AG09309 (cell line): ENCODE measurements at places on chromosomes 2 and 18.
A peak's percentile ranks its signal among the peaks of the same experiment; 100 is the strongest.

DNA sequence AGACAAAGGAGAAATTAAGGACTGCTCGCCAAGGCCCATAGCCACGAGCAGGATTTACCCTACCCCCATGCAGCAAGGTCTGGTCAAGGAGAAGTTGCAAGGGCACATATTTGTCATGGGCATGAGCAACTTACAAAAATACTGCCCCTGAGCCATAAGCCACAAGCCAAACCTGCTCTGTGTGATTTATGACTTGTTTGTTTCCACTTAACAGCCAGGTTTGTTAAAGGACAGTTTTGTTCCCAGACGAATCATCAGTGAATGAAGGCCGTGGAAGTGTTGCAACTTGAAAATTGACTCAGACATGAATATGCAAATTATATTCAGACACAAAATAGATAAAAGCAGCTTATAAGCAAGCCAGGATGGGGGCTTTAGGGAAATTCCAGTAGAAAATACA, 31.3 kb upstream of the EVA1A start:
- peak; percentile 74 for DNase-seq

- DNase-seq: no peak
These were observed 30.9 kb downstream of the ANTXR1 start for GRCh38 chr2:69043736-69044400.

GRCh38 chr18:42187611-42188380, 232.8 kb downstream of the PIK3C3 start:
- DNase-seq: no peak

GRCh38 chr2:26640331-26640745, 828 bp downstream of the CIB4 start:
- DNase-seq: peak; percentile 21

- DNase-seq: peak; percentile 86
These were observed 471.6 kb downstream of the DLGAP1 start for GRCh38 chr18:3983351-3983969.

DNA sequence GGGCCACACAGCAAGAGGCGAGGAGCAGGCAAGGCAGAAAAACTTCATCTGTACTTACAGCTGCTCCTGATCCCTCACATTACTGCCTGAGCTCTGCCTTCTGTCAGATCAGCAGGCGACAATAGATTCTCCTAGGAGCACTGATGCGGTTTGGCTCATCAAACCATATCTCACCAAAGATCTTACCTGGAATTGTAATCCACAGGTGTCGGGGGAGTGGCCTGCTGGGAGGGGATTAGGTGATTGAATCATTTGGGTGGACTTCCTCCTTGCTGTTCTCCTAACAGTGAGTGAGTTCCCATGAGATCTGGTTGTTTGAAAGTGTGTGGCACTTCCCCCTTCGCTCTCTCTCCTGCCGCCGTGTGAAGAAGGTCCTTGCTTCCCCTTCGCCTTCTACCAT, 647.3 kb downstream of the SOCS6 start:
- no peak for DNase-seq

DNA sequence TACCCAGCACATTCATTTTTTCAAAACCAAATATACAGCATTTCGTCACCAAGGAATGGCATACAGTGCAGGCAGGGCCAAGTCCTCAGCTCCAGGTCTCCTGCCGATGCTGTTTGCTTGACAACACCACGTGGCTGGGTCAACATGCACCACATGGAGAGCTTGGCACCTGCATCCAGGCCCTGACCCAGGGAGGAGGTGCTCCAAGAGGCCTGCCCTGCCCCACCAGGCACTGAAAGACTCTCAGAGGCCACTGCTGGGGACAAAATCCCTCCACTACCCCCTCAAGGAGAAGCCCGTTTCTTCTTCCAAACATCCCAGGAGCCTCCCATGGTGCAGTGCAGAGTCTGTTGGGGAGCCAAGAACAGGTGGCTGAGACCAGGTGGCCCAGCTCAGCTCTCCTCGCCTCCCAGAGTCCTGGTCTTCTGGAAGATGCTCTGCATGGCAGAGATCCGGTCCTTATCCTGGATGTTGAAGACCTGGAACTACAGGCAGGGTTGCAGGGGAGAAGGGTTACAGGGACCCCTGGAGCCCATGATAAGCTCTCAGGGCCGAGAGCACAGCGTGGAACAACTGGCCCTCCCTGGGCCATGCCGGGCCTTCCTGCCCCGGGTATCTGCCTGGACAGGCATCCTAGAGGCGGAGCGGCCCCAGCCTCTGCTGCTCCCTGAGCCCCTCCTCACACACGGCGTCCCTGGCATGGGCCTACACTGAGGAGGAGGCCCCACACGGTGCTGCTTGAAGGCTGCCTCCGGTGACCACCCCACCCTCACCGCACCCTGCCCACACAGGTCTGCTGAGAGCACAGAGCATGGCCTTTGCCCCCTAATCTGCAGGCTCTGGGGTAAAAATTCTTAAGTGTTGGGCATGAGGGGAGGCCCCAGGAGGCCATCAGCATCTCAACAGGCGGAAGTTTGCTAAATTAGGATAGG, 9.0 kb downstream of the MAB21L4 start:
- DNase-seq: no peak

- no peak for DNase-seq
These were observed 67.4 kb upstream of the RPL31 start for GRCh38 chr2:100934504-100935371.

GRCh38 chr2:25076749-25077148, 34.9 kb downstream of the EFR3B start:
- no peak for DNase-seq

DNA sequence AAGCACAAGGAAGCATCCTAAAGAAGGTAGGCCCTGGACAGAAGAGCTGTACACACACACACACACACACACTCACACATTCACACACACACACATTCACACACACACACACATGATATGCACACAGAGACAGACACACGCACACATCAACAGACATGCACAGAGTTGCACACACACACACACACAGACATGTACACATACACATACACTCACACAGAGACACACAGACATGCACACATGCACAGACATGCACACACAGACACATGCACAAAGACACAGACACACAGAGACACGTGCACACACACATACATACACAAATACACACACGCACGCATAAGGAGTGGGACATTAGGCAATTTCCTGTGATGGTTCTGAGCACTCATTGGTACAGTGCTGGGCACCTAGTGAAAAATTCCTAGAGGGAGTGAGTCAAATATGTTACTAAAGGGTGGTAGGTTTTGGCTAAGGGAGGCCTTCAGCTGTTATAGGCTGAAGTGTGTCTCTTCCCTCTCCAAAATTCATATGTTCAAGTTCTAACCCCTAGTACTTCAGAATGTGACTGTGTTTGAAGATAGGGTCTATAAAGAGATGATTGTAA, 26.4 kb downstream of the THNSL2 start:
- no peak for DNase-seq

GRCh38 chr2:102553601-102554000, 65.8 kb upstream of the SLC9A2 start:
- no peak for DNase-seq

DNA sequence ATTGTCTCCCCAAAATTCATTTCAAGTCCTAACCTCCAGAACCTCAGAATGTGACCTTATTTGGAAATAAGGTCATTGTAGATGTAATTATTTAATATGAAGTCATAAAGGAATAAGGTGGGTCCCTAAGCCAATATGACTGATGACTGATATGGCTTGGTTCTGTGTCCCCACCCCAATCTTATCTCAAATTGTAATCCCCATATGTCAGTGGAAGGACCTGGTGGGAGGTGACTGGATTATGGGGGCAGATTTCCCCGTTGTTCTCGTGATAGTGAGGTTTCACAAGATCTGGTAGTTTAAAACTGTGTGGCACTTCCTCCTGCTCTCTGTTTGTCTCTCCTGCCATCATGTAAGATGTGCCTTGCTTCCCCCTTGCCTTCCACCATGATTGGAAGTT, 43.0 kb upstream of the BCL11A start:
- DNase-seq: no peak

GRCh38 chr2:224778474-224778877, 62.3 kb upstream of the CCDC195 start:
- DNase-seq: peak; percentile 18

GRCh38 chr2:70941701-70942100, 6.0 kb downstream of the ATP6V1B1 start:
- no peak for DNase-seq

DNA sequence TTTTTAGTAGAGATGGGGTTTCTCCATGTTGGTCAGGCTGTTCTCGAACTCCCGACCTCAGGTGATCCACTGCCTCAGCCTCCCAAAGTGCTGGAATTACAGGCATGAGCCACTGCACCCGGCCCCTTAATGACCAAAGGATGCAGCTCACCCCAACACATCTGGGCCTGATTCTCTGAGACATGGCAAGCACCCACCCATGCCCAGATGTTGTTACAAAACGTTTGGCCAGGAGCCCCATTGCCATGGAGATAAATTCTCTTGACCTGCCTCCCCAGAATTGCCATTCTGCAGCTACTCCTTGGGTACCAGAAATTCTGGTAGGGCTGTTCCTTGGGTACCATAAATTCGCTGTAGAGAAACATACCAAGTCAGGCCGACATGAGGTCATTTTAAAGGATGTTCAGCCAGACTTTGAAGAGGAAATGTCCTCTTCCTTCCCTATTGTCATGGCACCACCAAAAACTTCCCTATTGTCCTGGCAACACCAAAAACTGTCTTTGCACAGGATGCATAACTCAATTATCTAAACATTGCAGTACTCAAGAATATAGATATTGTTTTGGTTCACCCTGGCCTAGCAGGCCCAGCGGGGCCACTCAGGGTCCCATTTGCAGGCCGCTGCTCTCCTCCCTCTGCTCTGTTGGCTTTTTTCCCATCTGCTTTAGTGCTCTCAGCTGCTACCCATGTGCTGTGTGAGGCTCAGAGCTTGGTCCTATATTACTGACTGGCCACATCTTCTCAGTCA, 160.9 kb upstream of the TTC39C start:
- DNase-seq: no peak

- DNase-seq: no peak
These were observed 175.9 kb downstream of the DYSF start for GRCh38 chr2:71629273-71629672.

- no peak for DNase-seq
These were observed 25.6 kb upstream of the ACSL3 start for GRCh38 chr2:222835143-222835822.

DNA sequence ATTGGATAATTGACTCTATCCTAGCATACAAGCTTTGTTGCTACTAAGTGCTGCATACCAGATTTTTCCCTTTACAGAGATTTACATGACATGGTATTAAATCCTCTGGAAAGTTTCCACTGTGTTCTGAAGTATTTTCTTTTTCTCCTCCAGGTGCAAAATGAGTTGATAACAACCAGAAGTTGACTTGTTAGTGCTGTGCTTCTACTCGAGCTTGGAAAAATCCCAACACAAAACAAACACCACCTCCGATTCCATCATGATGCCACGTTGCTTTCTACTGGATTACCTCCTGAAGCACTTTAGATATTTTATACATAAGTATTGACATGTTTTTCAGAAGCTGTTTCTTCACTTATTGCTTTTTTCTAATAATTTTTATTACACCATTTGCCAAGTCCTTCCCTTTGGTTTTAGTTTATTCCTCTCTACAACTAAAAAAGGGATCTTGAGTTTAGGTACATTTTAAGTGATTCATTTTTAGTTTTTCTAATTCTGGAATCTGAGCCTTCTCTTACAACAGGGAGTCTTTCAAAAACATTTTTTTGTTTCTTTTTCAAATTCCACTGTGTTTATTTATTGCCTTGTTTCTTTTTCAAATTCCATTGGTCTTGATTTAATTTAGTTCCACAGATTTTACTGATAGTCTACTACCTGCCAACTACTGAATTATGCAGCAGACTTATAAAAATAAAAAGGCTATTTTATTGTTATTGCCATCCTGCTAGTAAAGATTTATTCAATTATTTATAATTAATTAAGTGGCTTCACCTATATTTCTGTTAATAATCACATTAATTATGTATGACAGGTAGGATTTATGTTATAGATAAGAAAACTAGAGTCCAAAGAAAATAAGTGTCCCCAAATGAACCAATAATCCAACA, 143.4 kb downstream of the PPP1R1C start:
- DNase-seq: no peak

GRCh38 chr2:234164493-234165413, 114.3 kb downstream of the SPP2 start:
- no peak for DNase-seq

GRCh38 chr2:195756218-195756942, 99.4 kb downstream of the SLC39A10 start:
- no peak for DNase-seq

GRCh38 chr2:26685341-26685740, 7.2 kb upstream of the KCNK3 start:
- DNase-seq: no peak

DNA sequence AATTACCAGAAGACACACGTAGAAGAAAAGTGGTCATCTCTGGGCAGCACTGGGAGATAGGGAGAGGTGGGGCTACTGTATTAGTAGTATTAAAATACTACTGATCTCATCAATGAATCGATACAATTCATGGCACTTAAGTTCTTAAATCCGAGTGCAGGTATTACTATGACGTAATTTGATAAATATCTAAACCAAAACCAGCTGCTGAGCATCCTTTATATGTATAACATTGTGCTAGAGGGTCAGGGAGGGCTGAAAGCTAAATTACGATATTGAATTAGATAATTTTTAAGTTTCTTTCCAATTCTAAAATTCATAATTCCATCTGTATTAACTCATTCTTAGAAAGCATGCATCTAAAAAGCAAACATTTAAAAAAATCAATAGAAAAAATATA, 25.3 kb downstream of the DARS1 start:
- no peak for DNase-seq

- DNase-seq: no peak
These were observed 22.8 kb downstream of the KCNS3 start for GRCh38 chr2:17901246-17901645.

GRCh38 chr2:1910592-1911246, 166.4 kb upstream of the PXDN start:
- no peak for DNase-seq

GRCh38 chr2:24048769-24049484, 614 bp upstream of the FKBP1B start:
- no peak for DNase-seq

GRCh38 chr18:57618910-57619309, 2.7 kb downstream of the NARS1 start:
- no peak for DNase-seq

GRCh38 chr2:227147023-227147422, 17.0 kb downstream of the COL4A4 start:
- DNase-seq: no peak

DNA sequence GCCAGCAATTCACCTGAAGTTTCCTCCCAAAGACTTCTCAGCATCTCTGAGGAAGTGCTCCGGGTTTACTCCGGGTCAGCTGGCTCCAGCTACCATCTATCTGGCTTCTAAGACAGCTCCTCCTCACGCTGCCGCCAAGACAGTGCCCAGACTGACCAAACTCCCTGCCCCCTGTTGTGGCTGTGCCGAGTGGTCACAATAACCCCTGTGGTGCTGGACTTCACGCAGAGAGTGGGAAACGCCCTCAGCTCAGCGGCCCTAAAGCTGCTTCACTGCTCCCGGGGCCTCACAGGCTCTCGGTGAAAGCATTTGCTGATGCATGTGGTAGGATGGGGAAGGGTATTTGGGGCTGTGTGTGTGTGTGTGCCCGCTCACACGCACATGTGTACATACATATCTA, 154.8 kb upstream of the ZNF236 start:
- no peak for DNase-seq

GRCh38 chr18:12334366-12334808, 26.3 kb downstream of the TUBB6 start:
- no peak for DNase-seq
